ENCODE measurements at places on chromosomes 16 and 17. TPM values are rescaled to one million over a fixed set of nuclear protein-coding genes. Genes with fewer than 3 reads are reported as not detected.

The ITGAD gene
- total RNA-seq, result 0.39 TPM

The MYL4 gene
- total RNA-seq, result 1.5 TPM

The NEUROD2 gene
- not detected for total RNA-seq

The BCL7C gene
- total RNA-seq, result 21.3 TPM

The TRPV3 gene
- 1.2 TPM for total RNA-seq

The TMEM88 gene
- total RNA-seq, result 34.2 TPM

The KRT12 gene
- not detected for total RNA-seq

The MT1G gene
- total RNA-seq, result 41.5 TPM

The CIITA gene
- 10.0 TPM for total RNA-seq

The RAB26 gene
- total RNA-seq, result not detected

The LAT gene
- total RNA-seq, result 4.1 TPM

The KRT28 gene
- not detected for total RNA-seq

The TEX19 gene
- not detected for total RNA-seq

The NT5M gene
- total RNA-seq, result 2.1 TPM

The EME1 gene
- total RNA-seq, result not detected

The SLFN13 gene
- total RNA-seq, result 20.3 TPM

The TUFM gene
- 113 TPM for total RNA-seq

The CAVIN1 gene
- total RNA-seq, result 681 TPM

The CDH1 gene
- total RNA-seq, result 0.55 TPM

The HOXB5 gene
- total RNA-seq, result 2.0 TPM

The CD19 gene
- total RNA-seq, result 0.67 TPM

All from mesenteric fat pad (tissue), 1 donor.